ENCODE measurements at places on chromosomes 6 and 20.
A peak's percentile ranks its signal among the peaks of the same experiment; 100 is the strongest.

- H3K4me3 ChIP-seq = no peak overlapping the region
- no peak for DNase-seq
- H3K27ac ChIP-seq = no peak overlapping the region
- H3K36me3 ChIP-seq = no peaks in the 10 kb centered on the region
- no peaks in the 10 kb centered on the region for H3K4me1 ChIP-seq
Measured at GRCh38 chr6:112910256-112910655, 563.1 kb downstream of the RFPL4B start.

GRCh38 chr6:1770435-1770843 lies 160.7 kb downstream of the FOXC1 start:
- H3K27me3 ChIP-seq = no peaks in the 10 kb centered on the region
- peaks cover 3% of the 10 kb centered on the region for H3K36me3 ChIP-seq
- H3K4me3 ChIP-seq = no peak overlapping the region
- peak; percentile 65 for DNase-seq
- peaks cover 42% of the 10 kb centered on the region for H3K4me1 ChIP-seq
- H3K27ac ChIP-seq = peak overlapping the region; percentile 31

GRCh38 chr20:23267909-23268308 lies 82.7 kb upstream of the NXT1 start:
- H3K36me3 ChIP-seq = no peaks in the 10 kb centered on the region
- H3K4me3 ChIP-seq = no peak overlapping the region
- no peaks in the 10 kb centered on the region for H3K27me3 ChIP-seq
- H3K27ac ChIP-seq = no peak overlapping the region

- H3K27ac ChIP-seq = no peak overlapping the region
- H3K27me3 ChIP-seq = peaks cover 2% of the 10 kb centered on the region
- H3K36me3 ChIP-seq = no peaks in the 10 kb centered on the region
- DNase-seq = peak; percentile 32
- H3K4me1 ChIP-seq = peaks cover 14% of the 10 kb centered on the region
Measured at GRCh38 chr20:54043076-54043967, 27.1 kb downstream of the BCAS1 start.

GRCh38 chr20:2149507-2149906 lies 47.9 kb downstream of the STK35 start:
- no peaks in the 10 kb centered on the region for H3K27me3 ChIP-seq
- no peak for DNase-seq
- H3K27ac ChIP-seq = no peak overlapping the region
- H3K36me3 ChIP-seq = peaks cover 8% of the 10 kb centered on the region
- H3K4me1 ChIP-seq = no peaks in the 10 kb centered on the region

GRCh38 chr6:170260686-170261085 lies 30.2 kb downstream of the DLL1 start:
- DNase-seq = no peak
- no peaks in the 10 kb centered on the region for H3K36me3 ChIP-seq
- no peaks in the 10 kb centered on the region for H3K4me1 ChIP-seq
- no peak overlapping the region for H3K4me3 ChIP-seq
- no peak overlapping the region for H3K27ac ChIP-seq

DNA sequence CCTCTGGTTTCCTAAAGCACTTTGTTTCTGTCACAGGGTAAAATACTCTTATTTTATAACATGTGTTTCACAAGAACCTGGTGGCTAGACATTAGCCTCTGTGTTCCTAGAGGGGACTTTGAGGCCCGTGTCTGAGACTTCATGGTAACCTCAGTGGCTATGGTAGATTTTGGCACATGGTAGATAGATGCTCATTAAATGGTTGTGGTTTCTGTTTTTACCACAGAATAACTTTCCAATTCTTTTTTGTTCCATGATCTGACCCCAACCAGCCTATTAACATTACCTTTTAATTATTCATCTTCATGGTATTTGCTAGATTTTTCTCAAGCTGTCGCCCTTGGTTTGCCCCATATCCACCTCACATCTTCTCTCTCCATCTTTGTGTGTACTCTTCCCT lies 34.3 kb downstream of the CCN2 start:
- H3K4me3 ChIP-seq = no peak overlapping the region
- DNase-seq = no peak
- H3K27ac ChIP-seq = no peak overlapping the region
- peaks cover 13% of the 10 kb centered on the region for H3K4me1 ChIP-seq
- peaks cover 36% of the 10 kb centered on the region for H3K27me3 ChIP-seq

DNA sequence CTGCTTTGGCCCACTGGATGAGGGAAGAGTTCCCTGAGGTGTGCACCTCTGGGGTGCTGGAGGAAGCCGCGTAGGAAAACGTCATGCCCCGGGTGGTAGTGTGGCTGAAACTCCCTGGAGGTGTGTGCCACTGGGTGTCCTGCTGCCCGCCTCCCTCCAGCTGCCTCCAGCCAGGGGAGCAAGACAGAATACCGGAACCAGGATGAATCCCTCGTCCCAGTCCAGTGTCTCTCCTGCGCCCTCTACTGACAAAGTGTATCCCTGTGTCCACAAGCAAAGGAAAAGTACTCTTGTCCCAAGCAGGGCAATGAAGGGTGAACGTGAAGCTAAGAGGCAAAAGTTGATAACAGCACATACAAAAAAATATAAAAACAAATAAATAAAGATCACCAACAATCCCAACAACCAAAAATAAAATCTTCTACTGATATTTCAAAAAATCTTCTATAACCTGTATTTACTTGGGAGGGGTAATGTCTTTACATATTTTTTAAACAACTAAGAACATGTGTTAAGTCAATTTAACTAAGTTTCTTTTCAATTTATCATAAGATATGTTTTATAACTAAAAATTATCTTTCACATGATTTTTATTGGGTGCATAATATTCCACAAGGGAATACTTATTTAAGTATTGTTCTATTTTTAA lies 437.6 kb downstream of the MAFB start:
- no peaks in the 10 kb centered on the region for H3K36me3 ChIP-seq
- no peaks in the 10 kb centered on the region for H3K4me1 ChIP-seq
- H3K27me3 ChIP-seq = no peaks in the 10 kb centered on the region
- H3K27ac ChIP-seq = no peak overlapping the region
- no peak for DNase-seq

DNA sequence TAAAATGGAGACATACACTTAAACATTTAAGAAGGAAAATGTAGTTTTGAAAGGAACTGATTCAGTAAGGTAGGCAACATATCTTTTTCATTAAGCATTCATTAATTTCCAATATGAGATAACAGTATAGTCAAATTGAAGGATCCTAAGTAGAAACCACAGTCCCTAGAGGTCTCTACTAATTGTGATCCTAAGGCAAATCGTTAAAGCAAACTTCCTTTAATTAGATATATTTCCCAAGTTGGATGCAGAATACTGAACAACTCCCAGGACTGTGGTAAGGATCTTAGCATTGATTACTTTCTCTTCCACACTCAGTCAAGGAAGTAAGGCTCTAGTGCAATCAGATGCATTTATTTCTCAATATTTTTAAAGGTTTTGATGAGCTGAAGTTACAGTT lies 604.1 kb upstream of the GJE1 start:
- no peak for DNase-seq
- H3K4me3 ChIP-seq = no peak overlapping the region
- H3K4me1 ChIP-seq = no peaks in the 10 kb centered on the region

DNA sequence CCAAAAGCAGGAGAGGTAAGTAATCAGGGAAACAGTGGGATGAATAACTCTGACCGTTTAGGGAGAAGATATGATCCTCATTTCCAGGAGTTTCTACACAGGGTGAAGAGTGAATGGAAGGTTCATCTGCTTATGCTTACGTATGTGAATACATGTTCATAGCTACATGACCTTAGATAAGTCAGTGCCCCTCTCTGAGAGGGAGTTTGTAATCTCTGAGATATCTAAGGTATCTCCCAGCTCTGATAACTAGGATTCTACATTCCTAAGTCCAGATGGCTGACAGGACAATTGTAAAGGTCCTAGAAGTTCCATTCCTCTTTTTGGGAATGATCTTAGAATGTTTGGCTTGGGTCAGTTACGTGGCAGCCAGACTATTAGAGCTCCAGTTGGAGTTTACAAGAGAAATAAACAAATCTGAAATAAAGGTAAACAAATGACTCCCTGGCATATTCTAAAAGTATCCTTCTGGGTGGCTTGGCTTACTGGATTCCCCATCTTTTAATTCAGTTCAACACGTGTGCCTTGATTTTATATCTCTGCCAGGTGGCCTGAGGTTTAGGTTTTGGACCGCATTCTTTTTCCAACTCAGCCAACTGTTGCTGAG lies 15.8 kb downstream of the PROCR start:
- H3K4me1 ChIP-seq = no peaks in the 10 kb centered on the region
- no peak overlapping the region for H3K27ac ChIP-seq

DNA sequence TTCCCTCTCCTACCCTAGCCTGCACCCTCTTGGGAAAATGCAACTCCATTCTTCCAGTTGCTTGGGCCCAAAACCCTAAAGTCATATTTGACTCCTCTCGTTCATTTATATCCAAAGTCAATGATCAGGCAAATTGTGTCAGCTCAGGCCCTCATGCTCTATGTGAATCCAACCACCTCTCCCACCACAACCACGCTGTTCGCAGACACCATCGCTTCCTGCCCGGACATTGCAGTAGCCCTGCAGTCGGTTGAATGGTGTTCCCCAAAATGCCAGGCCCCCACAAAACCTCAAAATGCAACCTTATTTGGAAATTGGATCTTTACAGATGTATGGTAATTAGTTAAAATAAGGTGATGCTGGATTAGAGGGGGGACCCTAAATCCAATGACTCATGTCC lies 98.3 kb downstream of the PREX1 start:
- DNase-seq = no peak
- H3K27me3 ChIP-seq = no peaks in the 10 kb centered on the region
- H3K4me1 ChIP-seq = peaks cover 32% of the 10 kb centered on the region
- H3K36me3 ChIP-seq = peaks cover 55% of the 10 kb centered on the region
- peak overlapping the region; percentile 76 for H3K27ac ChIP-seq

DNA sequence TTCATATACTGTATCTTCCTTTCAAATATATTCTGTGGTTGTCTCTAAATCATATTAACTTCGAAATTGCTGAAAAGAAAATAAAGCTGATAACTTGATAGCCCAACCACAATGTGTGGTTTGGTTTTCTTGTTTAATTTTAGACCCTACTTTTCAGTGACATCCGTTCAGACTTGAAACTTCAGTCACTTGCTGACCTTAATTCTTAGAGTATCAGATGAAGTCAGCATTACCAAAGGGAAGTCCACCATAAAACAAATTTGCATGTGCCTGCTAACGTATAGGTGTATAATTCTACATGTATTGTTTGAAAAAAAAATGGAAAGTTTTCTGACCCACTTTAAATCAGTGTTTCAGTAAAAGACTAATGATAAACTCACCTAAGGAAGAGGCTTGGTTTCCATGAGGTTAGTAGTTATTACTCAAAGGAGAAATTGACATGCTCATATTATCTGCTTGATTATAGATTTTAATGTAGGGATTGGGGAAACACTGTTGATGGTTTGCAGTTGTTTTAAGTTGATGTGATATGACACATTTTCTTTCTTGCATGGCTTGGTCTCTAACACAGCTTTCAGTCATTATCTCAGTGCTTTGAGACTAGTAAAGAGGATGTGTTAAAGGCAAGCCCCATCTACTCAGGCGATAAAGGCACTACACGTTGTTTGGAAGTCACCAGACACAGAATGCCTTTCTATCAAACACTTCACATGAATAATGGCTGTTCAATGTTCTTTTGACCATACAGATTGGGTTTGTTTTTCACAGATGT lies 5.2 kb upstream of the IL17A start:
- peaks cover 14% of the 10 kb centered on the region for H3K4me1 ChIP-seq
- no peak overlapping the region for H3K27ac ChIP-seq
- no peak for DNase-seq
- peaks cover 29% of the 10 kb centered on the region for H3K27me3 ChIP-seq

GRCh38 chr6:46760925-46761324 lies 14.2 kb downstream of the ANKRD66 start:
- no peaks in the 10 kb centered on the region for H3K36me3 ChIP-seq
- H3K4me3 ChIP-seq = no peak overlapping the region
- H3K27ac ChIP-seq = no peak overlapping the region
- H3K4me1 ChIP-seq = no peaks in the 10 kb centered on the region
- DNase-seq = no peak
- peaks cover 6% of the 10 kb centered on the region for H3K27me3 ChIP-seq

DNA sequence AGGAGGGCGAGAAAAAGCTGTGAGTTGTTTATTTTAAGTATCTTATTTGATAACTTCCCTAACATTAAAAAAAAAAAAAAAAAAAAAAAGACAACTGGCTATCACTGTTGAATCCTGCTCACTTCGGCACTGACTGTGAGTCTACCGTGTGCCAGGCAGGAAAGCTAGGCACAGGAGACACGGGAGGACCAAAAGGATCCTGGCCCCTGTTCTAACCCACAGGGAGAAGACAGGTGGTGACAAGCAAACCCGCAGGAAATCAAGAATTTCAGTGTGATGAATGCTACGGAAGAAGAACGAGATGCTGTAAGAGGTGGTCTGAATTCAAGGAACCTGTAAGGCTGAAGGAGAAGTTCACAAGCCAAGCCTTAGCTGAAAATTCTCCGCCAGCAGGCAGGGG lies 94.7 kb upstream of the NFATC2 start:
- no peaks in the 10 kb centered on the region for H3K36me3 ChIP-seq
- H3K4me3 ChIP-seq = no peak overlapping the region
- H3K4me1 ChIP-seq = peaks cover 49% of the 10 kb centered on the region
- no peak for DNase-seq
- peak overlapping the region; percentile 61 for H3K27ac ChIP-seq
- H3K27me3 ChIP-seq = peaks cover 12% of the 10 kb centered on the region

- H3K4me1 ChIP-seq = peaks cover 15% of the 10 kb centered on the region
- H3K27me3 ChIP-seq = no peaks in the 10 kb centered on the region
- no peak for DNase-seq
- H3K4me3 ChIP-seq = no peak overlapping the region
- peaks cover 12% of the 10 kb centered on the region for H3K36me3 ChIP-seq
- no peak overlapping the region for H3K27ac ChIP-seq
Measured at GRCh38 chr6:12148317-12148801, 136.2 kb downstream of the HIVEP1 start.

DNA sequence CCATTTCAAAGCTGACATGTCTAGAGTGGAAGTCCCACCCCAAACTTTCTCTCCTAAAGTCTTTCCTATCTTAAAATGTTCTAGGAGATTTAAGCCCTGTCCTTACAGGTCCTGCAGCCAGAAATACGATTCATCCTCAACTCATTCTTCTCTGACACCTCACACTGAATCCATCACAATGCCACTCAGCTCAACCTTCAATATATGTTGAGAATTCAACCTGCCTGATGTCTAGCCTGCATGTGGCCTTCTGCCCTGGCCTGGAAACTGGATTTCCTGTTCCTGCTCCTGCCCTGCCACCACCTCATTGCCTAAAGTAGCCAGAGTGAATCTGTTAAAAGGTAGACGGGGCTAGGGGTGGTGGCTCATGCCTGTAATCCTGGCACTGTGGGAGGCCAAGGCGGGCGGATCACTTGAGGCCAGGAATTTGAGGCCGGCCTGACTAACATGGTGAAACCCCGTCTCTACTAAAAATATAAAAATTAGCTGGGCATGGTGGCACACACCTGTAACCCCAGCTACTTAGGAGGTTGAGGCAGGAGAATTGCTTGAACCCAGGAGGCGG lies 345.9 kb downstream of the CDH26 start:
- no peaks in the 10 kb centered on the region for H3K4me1 ChIP-seq
- no peaks in the 10 kb centered on the region for H3K36me3 ChIP-seq
- DNase-seq = no peak

All from activated CD4-positive, alpha-beta memory T cell treated with anti-CD3 and anti-CD28 coated beads for 36 hours (primary cell).